Stimulated activated CD8-positive, alpha-beta memory T cell treated with anti-CD3 and anti-CD28 coated beads, Interleukin-4, amount 100 ng/mL, for 4 hours (primary cell): ENCODE measurements at places on chromosomes 16 and 17.
A peak's percentile ranks its signal among the peaks of the same experiment; 100 is the strongest.

GRCh38 chr17:18161207-18162145, 22.2 kb upstream of the ALKBH5 start:
- DNase-seq = no peak

DNA sequence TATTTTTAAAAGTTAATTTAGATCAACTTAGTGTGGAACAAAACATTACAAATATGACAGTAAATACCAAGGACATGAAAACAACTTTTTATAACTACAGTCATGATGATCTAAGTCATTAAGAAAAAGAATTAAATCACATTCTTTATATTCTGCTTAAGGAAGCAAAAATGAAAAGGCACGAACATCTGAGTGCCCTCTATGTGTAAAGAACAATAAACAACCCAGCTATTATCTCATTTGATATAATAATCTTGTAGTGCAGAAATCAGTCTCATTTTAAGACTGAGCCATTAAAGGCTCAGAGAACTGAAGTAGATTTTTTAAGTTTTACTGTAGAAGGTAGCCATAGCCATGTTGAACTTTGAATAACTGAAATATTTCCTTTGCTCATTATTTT, 13.4 kb downstream of the MYO1D start:
- DNase-seq = no peak

DNA sequence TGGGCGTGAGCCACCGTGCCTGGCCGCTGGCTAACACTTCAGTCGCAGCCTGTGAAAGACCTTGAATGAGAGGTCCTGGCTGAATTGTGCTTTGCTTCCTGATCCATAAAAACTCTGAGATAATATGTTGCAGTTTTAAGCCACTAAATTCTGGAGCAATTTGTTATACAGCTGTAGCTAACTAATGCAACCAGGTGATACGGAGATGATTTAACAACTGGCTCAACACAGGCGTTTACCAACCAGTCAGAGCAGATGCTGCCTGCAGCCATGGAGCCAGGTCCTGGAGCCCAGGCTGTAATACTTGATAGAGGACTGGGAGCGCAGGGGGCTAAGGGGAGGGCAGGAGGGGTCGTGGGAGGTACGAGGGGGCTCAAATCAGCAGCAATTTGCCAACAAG, 50.9 kb downstream of the PLXDC1 start:
- DNase-seq = no peak

DNA sequence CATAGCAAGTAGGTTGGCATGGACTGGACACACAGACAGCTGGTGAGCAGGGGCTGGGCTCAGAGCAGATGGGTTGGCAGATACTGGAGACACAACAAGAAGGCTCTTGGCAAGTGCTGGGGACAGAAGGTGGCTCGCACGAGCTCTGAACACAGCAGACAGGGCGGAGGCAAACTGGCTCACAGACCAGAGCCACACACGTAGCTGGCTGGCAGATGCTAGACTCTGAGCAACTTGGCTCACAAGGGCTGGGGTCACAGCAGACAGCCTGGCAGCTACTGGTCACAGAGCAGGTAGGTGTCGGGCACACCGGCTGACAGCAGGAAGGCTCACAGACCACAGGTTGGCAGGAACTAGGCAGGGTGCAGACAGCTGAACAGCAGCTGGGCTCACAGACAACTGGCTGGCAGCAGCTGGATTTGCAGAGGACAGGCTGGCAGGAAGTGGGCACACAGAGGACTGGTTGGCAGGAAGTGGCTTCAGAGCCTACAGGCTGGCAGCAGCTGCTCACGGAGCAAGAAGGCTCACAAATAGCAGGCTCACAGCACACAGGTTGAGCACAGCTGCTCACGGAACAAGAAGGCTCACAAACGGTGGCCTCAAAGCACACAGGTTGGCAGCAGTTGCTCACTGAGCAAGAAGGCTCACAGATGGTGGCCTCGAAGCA, 725 bp downstream of the KRTAP16-1 start:
- DNase-seq = peak; percentile 42

DNA sequence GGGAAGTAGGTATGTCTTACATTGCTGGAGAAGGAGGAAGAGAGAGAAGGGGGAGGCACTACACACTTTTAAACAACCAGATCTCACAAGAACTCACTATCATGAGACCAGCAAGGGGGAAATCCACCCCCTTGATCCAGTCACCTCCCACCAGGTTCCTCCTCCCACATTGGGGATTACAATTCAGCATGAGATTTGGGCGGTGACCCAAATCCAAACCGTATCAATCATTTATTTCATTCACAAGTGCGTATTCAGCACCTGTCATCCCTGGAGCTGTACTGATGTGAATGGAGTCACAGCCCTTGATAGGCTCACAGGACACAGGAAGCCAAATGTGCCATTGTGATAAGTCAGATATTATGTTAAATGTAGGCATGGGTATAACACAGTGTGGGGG, 228.3 kb upstream of the HSBP1 start:
- no peak for DNase-seq

GRCh38 chr16:10878644-10879501, 1.9 kb downstream of the CIITA start:
- no peak for DNase-seq

DNA sequence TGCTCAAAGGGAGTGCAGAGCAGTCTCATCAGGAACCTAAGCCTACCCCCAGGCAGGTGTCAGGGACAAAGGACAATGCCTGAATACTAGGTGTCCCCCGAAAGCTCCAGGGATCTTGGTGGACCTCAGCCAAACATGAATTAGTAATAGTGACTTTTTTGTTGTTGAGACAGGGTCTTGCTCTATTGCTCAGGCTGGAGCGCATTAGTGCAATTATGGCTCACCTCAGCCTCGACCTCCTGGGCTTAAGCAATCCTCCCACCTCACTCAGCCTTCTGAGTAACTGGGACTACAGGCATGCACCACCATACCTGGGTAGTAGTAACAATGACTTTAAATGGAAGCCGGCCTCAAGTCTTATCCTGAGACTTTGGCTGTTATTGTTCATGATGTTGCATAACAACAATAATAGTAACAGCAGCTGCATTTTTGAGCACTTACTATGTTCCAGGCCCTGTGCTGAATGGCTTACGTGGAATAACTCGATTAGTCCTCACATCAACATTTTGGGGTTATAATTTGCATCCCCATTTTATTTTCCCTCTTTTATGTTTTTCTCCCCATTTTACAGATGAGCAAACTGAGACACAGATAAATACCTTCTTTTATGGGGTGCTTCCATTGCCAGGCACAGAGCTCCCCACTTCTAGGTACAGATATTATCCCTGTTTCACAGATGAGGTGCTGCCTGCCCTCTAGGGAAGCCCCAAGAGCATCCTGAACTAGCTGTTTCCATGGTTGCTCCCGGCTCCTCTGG, 19.5 kb downstream of the CNGB1 start:
- DNase-seq = no peak

GRCh38 chr17:75074532-75074931, 13.2 kb upstream of the SLC16A5 start:
- DNase-seq = no peak

GRCh38 chr17:3935140-3935542, 18.9 kb upstream of the P2RX1 start:
- no peak for DNase-seq

- DNase-seq = peak; percentile 59
These were observed at the start of gene CCL5 for GRCh38 chr17:35879773-35880654. TSS of gene CCL5 (minus strand) at chr17:35880360.

- no peak for DNase-seq
These were observed 8.2 kb downstream of the PLD2 start for GRCh38 chr17:4815043-4815675.

DNA sequence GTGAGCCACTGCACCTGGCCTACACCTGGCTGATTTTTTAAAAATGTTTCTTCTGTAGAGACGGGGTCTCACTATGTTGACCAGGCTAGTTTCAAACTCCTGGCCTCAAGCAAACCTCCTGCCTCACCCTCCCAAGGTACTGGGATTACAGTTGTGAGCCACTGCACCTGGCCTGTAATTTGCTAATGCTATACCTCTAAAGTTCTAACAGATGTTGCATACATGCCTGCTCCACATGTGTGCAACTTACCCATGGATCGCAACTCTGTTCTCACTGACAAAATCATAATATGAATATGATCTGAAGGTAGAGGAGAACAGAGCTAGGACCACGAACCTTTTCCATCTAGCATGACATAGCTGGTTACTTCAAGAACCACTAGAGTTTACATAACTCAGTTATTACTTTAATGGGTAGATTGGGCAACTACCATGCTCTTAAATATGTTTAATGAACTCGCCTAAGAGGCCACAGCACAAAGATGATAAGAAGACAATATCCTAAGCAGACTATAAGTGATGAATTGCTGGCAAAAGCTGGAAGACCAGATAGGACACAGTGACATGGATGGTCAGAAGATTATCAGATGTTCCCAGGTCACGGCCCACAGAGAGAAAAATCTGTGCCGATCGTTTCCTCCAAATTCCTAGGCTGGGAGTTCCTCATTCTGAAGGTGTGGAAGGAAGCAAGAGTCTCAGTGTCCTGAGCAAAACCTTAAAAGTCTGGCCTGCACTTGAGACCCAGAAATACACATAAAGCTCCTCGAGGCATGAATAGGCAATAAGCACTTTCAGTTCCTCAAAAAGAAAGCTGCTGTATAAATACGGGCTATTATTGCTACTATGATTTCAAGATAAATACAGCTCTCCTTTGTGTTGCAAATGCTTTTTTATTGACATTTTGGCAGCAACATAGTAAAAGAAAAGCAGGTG, 53.6 kb upstream of the ICAM2 start:
- no peak for DNase-seq

DNA sequence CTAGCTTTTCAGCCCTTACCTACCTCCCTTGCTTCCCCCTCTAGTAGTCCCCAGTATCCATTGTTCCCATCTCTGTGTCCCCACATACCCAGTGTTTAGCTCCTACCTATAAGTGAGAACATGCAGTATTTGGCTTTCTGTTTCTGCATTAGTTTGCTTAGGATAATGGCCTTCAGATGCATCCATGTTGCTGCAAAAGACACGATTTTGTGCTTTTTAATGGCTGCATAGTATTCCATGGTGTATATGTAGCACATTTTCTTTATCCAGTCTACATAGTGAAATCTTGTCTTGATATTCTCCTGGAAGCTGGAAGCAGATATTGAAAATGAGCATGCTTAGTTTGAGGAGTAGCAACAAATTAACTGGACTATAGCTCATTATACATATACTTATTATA, 45.7 kb upstream of the TANC2 start:
- DNase-seq = no peak

DNA sequence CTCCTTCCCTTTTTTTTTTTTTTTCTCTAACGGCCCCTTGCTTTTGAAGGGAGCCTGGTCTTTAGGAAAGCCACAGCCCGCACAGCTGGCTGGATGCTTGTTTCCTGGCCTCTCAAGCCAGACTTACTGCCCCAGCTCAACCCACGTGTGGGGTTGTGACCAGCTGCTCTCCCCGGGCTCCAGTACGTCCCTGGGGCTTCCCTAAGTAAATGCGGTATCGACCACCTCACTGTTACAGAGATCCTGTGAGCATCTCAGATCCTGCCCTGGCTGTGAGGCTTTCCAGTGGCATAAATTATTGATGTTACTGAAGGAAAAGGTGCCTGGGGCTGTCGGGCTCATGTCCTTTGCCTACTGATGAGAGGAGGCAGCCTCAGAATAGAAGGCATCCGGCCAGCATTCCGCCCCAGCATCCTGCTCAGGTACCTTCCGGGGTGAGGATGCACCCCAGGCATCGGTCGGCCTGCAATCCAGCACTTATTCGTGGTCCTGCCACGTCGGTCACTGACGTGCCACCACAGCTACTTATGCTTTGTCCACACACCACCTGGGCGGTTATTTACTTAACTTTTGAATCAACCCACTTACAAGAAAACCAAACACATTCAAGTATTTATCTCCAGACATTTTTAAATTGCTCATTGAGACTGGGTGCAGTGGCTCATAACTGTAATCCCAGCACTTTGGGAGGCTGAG, 9.6 kb downstream of the GPRC5B start:
- no peak for DNase-seq

- no peak for DNase-seq
These were observed 52.6 kb downstream of the PIGL start for GRCh38 chr17:16269658-16270057.

GRCh38 chr16:51592001-51592501, 441.0 kb upstream of the SALL1 start:
- no peak for DNase-seq

DNA sequence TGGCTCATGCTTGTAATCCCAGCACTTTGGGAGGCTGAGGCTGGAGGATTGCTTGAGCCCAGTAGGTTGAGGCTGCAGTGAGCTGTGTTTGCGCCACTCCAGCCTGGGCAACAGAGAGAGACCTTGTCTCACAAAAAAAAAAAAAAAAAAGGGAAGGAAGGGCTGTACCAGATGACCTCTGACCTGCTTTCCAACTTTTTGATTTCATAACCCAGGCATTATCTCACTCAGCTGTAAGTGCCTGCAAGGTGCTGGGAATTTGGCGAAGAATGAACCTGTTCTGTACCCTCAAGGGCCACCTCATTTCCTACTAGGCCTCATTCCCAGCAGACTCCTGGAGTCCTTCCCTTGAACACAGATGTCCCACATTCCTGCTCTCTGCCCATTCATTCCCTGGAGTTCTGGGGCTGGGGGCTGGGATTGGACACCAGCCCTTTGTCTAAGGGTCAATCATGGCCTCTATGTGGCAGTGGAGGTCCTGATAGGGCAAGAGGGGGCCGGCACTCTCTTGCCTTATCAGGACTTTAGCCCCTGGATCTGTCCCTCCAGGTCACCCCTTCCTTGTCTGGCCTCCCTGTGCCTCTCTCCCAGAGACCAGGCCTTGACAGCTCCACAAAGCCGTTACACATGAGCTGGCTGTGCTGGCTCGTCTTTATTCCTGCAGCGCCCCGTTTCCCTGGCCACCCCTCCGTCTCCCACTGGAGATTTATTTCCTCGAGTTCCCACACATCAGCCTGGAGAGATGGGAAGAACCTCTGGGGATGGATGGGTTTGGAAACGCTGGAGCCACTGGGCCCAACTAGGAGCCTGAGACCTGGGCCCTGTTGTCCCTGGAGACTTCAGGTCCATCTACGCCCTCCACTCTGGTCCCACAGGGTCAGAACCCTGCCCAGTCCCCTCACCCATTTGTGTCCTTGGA, 821 bp upstream of the GFAP start:
- no peak for DNase-seq

DNA sequence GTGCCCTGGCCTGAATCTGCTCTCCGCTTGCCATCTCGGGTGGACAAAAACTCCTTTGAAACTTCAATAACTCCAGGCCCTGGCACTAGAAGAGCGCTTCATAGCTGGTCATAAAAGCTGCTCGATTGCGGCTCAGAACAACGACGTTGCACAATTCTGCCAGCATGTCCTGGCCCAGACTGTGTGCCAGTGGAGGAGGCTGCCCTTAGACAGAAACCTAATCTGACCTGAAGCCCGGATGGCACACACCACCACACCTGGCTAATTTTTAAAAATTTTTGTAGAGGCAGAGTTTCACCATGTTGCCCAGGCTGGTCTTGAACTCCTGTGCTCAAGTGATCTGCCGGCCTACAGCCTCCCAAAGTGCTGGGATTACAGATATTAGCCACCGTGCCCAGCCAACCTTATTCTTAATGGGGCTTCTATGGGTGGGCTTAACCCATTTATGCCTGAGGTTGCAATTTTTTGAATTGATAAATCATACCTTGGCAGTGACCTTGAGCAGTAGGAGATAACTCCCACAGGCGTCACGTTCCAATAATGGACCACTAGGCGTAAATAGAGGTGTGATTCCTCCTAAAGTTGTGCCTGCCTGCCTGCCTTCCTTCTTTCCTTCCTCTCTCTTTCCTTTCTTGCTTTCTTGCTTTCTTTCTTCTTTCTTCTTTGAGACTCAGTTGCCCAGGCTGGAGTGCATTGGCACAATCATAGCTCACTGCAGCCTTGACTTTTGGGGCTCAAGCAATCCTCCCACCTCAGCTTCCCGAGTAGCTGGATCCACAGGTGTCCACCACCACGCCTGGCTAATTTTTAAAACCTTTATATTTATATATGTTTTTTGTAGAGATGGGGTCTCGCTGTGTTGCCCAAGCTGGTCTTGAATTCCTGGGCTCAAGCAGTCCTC, 1.1 kb upstream of the PPL start:
- no peak for DNase-seq
